ENCODE measurements at places on chromosomes 3 and 15.

DNA sequence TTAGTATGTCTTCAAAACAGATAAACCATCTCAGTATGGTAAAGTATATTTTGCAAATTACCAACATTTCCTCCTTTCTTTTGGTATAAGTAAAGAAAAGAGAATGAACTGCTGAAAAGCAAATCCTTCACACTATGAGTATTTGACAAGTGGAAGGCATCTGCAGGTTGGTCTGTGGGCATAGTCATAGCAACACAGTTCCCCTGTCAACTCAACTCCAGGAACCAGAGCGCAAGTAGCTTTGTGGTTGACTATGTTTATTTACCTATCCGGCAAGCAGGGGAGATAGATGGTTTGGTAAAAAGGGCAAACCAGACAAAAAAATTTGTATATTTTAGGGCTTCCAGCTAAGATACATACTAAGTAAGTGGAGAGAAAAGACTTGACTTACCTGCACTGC lies 88.3 kb upstream of the PPIB start:
- no peak for DNase-seq

DNA sequence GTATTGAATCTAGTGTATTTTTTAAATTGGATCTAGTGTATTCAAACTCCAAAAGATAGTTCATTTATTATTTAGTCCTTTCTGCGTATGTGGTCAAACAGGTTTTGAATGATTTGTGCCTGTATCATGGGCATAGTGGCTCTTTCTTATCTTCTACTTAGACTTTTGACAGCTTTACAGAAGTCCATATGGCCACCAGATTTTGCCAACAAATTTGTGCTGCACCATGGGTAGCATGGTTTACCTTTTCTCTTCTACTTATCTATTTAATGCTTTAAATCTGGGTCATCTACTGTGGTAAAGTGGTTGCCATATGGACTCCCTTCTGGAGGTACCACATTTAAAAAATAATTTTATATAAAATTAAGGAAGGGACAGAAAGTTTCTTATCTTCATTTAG lies 66.9 kb upstream of the CADM2 start:
- no peak for DNase-seq

DNA sequence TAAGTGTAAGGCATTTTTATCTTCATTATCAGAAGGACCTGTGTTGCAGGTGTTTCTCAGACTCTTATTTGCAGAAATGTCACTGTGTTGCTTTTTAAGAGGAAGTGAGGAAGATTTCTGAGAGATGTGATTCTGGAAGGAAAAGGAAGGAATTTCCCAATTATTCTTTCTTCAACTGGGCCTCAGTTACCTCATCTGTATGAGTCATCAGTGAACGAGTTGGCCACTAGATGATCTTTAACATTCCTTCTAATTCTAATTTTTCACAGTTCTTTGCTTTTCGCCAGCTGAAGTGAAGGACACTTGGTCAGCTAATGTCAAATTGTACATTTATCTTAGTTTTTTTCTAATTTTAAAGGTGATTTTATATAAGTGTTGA lies 28.9 kb downstream of the CLEC3B start:
- DNase-seq, result no peak

- DNase-seq, result no peak
Observed at GRCh38 chr3:17023006-17023664, 138.4 kb downstream of the PLCL2 start.

- DNase-seq, result no peak
Observed at GRCh38 chr3:36714343-36715086, 49.8 kb downstream of the DCLK3 start.

DNA sequence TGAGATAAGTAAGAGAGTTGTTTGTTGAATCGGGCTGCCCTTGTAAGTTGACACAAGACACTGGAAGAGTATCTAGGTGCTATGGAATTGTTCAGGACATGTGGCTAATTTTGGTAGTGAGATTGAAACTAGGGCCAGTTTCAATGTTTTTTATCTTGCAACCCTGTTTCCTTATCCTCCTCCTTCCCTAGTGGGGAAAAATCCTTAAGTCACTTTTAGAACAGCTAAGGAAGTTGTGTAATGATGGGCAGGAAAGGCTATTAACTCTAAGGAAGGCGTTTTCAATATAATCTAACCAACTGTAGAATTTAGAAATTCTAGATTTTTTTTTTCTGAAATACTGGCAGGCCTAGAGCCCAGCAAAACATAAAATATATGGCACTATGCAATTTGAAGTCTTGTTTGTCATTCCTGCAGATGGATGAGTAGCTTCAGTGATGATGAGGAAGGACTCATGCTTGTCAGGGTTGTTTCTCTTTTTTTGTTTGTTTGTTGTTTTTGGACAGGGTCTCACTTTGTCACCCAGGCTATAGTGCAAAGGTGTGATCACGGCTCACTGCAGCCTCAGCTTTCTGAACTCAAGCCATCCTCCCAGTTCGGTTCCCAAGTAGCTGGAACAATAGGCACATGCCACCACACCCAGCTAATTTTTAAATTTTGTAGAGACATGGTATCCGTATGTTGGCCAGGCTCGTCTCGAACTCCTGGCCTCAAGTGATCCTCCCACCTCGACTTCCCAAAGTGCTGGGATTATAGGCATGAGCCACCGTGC lies 27.6 kb upstream of the ADAMTS9 start:
- DNase-seq, result no peak

DNA sequence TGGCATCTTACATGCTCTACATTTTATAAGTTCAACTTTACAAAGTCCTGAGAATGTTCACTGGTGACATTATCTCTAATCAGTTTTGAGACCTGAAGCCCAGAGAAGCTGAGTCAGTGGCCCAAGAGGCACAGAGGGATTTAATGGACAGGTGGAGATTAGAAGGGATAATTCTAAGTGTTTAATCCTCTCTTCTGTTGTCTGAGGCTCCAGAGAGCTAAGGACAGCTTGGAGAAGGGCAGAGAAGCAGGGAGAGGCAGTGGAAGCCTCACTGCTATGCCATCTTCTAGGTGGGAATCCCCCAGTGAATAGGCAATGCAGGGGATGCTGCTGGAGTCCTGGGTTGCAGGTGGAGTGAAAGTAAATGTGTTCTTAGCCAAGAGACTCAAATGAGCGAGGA lies 369.4 kb upstream of the SLCO3A1 start:
- no peak for DNase-seq

GRCh38 chr3:107208100-107208499 lies 169.1 kb upstream of the CCDC54 start:
- peak; percentile 31 for DNase-seq

- DNase-seq, result no peak
Observed at GRCh38 chr3:118973050-118973449, 61.6 kb downstream of the IGSF11 start.

GRCh38 chr15:22949074-22949547 lies 31.1 kb downstream of the CYFIP1 start:
- DNase-seq, result peak; percentile 30

DNA sequence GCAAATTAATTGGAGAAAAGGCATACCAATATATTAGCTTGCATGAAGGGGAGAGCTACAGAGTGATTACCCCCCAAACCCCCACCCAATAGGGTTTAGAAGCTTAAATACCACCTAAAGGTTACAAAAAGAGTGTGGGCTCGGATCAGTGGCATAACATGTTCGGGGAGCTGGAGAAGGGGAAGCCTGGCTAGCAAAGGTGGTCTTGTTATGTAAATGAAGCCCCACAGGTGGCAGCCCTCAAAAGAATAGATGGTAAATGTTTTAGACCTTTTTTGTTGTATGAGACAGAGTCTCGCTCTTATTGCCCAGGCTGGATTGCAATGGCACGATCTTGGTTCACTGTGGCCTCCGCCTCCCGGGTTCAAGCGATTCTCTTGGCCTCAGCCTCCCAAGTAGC lies 10.9 kb upstream of the PXK start:
- DNase-seq, result no peak

DNA sequence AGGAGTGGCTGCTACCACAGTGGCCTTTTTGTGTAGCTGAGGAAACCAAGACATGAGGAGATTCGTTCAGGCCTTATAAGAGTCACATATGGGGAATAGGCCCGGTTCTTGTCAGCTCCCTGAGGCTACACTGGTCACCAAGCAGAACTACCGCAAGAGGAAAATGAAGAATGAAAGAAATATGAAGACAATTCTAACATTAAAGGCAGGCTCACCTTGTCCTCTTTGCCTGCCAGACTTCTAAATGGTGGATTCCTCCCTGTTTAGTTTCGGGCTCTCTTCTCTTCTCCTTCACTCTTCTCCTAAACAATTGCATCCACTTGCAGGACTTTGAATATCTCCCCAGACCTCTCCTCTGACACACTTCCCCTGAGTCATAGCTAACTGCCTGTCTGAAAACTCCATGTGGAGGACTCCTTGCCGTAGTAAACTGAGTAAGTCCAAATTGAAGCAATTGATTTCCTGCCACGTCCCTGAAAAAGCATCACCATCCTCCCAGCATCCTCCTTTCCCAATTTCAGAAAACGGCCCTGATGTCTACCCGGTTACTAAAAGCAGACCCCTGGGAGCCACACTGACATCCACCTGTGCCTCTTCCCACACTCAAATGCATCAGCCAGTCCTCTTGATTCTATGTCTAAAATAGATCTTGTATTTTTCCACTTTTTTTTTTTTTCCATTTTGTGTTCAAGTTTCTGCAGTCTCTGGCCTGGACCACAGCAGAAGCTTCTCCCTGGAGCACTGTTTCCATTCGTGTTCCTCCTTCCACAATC lies 30.3 kb upstream of the VEPH1 start:
- DNase-seq, result no peak

GRCh38 chr3:65026151-65026550 lies 338.4 kb upstream of the ADAMTS9 start:
- no peak for DNase-seq

GRCh38 chr3:12832350-12833221 lies 8.8 kb downstream of the RPL32 start:
- no peak for DNase-seq

- DNase-seq, result no peak
Observed at GRCh38 chr3:186687120-186687651, 21.4 kb downstream of the HRG start.

DNA sequence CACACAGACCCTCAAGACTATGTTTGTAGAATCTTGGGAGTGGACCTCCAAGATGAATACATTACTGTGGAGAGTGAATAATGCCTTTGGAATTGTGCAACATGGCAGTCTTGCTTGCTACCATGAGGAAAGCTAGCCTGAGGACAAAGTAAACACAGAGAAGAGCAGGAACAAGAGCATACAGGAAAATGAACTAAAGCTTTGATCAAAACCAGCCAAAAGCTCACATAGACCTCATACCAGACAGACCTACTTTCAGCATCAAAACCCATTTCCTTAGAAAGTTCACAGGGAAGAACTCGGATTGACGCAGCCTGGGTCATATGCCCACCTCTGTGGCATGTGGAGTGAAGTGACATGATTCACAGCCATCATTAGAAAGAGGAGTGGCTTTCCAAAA lies 3.3 kb upstream of the RAB8B start:
- no peak for DNase-seq

DNA sequence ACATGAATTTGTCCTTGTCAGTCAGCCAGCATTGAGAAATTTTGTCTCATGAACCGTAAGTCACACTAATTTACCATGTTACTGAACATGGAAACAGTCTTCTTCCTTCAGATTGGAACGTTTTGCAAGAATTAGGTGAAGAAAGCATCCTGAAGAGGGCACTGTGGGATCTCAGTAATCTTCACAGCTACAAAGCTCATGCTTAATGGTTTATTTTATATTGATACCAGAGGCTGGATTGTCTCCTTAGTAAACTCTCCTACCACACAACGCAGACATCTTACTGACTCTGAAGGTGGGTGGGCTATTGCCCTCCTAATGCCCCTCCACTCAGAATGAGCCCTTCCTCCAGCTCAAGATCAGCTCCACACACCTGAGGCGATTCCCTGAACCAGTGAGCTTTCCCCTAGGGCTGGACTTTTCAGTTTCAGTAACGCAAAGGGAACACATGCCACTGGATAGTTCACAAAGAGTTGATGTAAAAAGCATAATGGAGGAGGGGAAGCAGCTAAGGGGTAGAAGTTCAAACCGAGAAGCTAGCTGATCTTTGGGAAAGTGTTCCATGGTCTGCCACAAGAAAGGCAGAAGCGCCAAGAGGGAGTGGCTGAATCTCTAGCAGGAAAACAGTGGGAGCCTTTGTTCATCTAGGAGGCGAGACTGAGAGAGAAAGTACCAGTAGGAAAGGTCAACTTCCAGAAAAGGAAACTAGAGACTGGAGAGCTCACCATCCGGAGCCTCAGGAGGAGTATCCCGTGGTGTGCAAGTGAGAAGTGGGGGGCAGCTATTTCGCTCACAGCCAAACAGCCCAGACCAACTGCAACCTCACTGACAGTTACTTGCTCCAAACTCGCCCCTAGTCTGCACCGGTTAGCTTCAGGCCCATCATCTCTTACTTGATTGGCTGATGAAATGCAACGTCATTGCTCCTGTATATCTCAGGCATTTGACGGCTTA lies at the start of gene SLC9C1:
Gene SLC9C1, minus strand, starts transcription at position 849 of the 954 bp plus-strand sequence. CDS start 7,425 bp downstream, outside the sequence.
- peak; percentile 17 for DNase-seq

GRCh38 chr3:32616267-32616962 lies 45.8 kb upstream of the DYNC1LI1 start:
- no peak for DNase-seq

DNA sequence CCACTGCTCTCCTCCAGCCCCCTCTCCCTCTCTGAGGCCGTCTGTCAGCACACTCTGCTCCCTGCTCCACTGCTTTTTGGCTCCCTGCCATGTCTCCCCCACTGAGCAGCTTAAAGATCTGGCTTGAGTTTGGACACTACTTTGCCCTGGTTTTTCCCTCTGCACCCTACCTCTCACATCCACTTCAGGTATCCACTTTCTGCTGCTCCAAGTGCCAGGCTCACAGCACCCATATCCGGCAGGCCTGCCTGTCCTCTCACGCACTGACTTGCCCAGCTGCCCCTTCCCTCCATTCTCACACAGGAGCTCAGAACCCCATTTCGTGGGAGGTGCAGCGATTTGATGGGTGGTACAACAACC lies 3.7 kb downstream of the DUOX1 start:
- DNase-seq, result no peak

- no peak for DNase-seq
Observed at GRCh38 chr3:72553298-72553697, 294.9 kb downstream of the SHQ1 start.

DNA sequence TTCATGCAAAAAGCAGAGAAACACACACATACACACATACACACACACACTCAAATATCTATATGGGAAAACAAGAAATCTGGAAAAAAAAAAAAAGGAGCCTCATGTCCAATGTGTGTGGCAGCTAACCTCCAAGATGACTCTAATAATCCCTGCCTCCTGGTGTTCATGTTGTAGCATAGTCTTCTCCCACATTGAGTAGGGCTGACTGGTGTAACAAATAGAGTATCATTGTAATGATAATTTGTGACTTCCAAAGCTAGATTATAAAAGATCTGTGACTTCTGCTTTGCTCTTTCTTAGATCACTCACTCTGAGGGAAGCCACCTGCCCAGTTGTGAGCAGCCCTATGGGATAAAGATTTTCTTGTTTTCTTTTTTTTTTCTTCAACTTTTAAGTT lies 130.9 kb upstream of the TNIK start:
- DNase-seq, result no peak

DNA sequence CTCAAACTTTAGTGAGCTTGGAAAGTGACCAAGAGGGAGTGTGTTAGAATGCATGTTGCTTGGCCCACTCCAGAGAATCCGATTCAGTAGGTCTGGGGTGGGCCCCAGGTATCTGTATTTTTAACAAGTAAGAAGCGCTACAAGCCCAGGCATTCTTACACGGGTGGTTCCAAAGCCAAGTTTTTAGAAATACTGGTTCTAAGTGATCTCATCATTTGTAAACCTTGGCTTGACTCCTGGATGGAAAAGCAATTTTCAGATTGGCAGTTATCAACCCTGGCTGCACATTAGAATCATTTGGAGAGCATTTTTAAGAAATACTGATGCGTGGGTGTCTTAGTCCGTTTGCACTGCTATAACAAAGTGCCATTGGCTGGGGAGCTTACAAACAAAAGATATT lies 27.3 kb upstream of the ST8SIA2 start:
- no peak for DNase-seq

GRCh38 chr3:157122832-157123427 lies 37.0 kb downstream of the CCNL1 start:
- no peak for DNase-seq

Measured in NCI-H187 treated with DMSO at 0.1 percent for 48 hours (cell line).